Right ventricle myocardium superior (tissue), 1 donor: ENCODE measurements at places on chromosomes 3 and 15. TPM values are rescaled to one million over a fixed set of nuclear protein-coding genes. Genes with fewer than 3 reads are reported as not detected.

DNA sequence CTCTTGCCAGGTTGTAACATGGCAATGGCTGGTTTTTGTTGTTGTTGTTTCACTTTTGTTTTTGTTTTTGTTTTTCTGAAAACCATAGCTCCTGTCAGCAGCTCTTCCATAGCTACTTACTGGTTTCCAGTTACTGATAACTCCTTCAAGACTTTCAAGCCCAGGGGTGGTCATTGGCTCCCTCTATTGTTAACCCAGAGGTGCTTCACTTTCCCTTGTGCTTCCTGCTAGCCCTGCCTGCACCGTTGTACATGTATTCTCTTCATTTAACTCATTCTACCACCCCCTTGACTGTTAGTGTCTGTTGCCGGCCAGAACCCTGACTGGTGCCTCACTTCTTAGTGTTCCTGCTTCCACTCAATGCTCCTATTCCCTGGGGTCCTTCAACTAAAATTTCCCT is 4.2 kb upstream of the TRAT1 start:
- DNase-seq = no peak

- DNase-seq = no peak
Observed at GRCh38 chr3:127238602-127239001, 45.7 kb downstream of the PRR23E start.

- no peak for DNase-seq
Observed at GRCh38 chr3:71057526-71057894, 526.0 kb downstream of the FOXP1 start.

DNA sequence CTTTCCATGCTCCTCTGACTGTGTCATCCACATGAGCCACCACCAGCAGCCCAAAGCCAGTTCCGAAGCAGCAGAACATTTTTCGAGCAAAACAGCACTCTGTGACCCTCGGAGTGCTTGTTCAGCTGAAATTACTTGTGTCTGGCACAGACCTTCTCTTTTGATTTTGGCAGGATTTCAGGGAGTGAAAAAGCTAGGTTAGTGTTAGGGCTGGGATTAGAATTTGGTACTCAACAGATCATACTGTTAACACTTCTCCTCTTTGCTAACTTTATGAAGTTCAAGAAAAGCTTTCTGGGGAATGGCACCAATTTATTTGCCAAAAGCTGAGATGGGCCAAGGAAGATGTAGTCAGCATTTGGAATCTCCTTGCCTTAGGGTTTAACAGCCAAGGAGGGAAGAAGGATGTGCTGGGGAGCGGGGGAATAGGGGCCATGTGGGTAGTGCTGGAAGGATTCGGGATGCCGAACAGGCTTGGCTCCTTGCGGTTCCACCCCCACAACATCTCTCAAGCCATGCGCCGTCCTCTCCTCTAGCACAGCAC is 55.1 kb upstream of the TRA2B start:
- no peak for DNase-seq

Gene OSBPL10
- 5.1 TPM for total RNA-seq

DNA sequence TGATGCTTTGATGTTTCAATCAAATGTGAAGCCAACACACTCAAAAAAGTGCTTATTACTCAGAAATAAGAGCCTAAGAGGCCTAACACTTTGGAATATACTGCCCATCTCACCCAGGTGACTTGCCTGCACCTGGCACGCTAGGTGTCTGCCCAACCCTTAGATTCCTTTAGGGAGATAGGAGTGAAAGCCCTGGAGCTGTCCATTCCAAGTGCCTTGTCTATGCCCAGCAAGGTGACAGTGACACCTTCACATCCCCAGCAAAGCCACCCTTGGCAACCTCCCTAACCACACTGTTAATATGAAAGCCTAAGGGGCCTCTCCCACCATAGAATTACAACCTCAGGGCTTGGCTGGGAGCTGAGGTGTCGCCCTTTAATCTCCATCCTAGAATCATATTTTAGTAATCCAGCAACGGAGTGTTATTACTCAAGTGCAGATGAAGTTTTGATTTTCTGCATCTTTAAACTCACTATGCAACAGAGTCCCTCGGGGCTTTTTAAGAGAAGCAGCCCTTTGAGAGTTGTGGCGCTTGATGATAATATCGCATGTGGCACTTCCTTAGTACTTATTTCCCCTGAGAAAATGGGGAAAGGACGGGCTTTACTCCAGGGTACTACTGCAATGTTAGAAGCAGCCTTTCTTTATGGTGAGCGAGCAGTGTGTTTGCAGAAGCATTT is 24.8 kb downstream of the ATP10A start:
- DNase-seq = no peak

Gene SLC9C1
- total RNA-seq = 1.7 TPM

- peak; percentile 61 for DNase-seq
Observed at GRCh38 chr3:66797889-66798560, 200.1 kb upstream of the KBTBD8 start.

- no peak for DNase-seq
Observed at GRCh38 chr3:101095693-101096430, 102.6 kb upstream of the ABI3BP start.

Gene SLC6A1
- total RNA-seq = 0.73 TPM

- DNase-seq = no peak
Observed at GRCh38 chr3:120451806-120452205, 1.0 kb upstream of the FSTL1 start.

GRCh38 chr15:80467311-80467714 is 63.1 kb downstream of the ARNT2 start:
- no peak for DNase-seq

DNA sequence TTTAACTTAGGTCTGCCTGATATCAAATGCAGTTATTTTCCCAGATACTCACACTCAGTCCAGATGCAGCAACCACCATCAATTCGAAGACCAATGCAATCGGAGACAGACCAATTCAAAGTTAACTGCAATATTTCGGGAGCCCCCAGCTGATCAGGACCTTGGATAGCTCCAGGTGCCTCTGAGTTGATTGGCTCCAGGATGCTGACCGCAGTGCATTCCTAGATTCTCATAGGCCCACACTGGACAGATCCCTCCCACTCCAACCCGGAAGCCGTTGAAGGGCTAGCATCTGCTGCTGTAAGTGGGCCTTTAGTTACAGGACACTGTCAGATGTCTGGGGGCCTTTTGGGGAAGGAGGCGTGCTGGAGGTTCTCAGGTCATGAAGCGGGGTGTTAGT is 89.5 kb upstream of the ATP2B2 start:
- DNase-seq = no peak

DNA sequence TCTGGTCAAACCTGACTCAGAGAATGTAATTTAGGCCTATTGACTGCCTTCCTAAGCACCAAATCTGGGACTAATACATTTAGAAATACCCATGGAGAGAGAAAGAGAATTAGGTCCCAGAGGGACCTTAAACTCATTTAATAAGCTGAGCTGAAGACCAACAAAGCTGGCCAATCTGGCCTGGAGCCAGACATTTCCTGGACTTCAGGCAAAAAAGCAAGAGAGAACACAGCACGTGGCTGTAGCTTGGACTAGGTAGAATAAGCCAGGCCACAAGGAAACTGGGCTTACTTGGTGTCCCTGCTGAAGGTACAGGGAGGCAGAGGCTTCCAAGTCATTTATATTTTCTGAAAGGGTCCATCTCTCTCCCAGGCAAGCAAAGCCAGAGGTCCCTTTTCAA is 88.1 kb downstream of the RTP4 start:
- DNase-seq = peak; percentile 74

DNA sequence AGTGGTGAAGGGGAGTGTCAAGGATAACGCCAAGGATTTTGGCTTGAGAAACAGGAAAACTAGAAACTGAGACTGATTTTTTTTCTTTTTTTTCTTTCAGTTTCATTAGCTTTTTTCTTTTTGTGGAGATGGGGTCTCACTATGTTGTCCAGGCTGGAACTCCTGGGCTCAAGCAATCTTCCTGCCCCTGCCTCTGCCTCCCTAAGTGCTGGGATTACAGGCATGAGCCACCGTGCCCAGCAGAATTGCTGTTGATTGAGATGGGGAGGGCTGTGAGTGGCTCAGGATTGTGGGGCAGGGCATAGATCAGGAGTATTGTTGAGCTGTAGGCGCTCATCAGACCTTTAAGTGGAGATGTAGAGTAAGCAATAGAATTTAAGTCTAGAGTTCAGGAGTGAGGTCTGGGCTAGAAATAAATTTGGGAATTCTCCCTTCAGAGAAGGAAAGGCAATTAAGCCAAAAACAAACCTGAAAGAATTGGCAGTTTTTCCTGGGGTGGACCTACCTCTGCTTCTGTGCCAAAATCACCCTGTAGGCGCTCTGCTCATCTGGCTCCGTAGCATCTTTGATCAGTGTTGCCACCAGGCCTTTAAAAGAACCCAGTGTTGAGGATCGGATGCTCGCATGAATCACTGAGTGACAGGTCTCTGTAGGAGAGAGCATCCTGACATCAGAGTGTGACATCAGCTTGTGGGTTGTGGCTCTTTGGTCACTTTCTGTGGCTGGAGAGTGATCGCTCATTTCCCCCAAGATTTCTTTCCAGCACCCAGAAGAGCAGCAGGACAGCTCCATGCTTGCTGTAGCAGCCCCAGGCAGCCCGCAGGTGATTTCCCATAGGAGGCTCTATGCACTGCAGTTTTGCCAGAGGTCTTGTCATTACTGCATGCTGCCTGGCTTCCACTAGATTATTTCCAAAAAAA is 15.8 kb downstream of the ABHD17C start:
- no peak for DNase-seq

DNA sequence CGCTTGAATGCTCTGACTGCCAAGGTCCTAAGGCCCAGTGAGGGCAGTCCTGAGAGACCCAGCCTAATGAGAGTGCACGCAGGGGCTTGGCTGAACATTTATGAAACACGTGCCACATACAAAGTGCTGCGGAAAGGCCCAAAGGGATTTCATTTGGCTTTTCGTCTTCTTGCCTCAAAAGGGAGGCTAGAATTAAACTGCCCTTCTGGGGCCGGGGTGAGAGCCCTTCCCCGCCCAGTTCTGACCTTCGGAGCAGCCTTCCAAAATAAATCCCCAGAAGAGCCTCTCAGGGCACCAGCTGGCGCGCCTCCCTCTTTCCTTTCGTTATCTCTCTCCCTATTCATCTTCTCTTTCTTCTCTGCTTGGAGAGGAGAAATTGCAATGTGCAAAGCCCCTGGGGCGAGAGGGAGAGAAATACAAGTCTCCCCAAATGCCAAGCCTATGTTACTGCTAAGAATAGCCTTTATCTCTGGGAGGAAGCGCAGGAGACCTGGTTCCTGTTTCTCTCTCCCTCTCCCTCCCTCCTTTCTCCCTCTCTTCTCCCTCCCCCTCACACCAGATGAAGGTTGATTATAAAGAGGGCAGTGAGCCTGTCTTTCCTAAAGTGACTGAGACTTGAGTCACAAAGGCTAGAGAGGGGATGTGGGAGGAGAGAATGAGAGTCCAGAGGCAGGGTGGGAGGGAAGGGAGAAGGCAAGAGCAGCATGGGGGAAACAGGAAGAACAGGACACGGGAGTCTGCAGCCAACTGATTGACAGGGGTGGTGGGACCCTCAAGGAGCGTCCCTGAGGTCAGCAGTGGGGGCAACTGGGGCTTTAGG is 36.7 kb upstream of the NDUFB4 start:
- peak; percentile 75 for DNase-seq

GRCh38 chr3:31399271-31399670 is 133.5 kb upstream of the STT3B start:
- no peak for DNase-seq

Gene RTP3
- total RNA-seq = not detected

- DNase-seq = no peak
Observed at GRCh38 chr3:12230406-12230805, 58.5 kb upstream of the PPARG start.

Gene SEC22C
- total RNA-seq = 21.6 TPM

DNA sequence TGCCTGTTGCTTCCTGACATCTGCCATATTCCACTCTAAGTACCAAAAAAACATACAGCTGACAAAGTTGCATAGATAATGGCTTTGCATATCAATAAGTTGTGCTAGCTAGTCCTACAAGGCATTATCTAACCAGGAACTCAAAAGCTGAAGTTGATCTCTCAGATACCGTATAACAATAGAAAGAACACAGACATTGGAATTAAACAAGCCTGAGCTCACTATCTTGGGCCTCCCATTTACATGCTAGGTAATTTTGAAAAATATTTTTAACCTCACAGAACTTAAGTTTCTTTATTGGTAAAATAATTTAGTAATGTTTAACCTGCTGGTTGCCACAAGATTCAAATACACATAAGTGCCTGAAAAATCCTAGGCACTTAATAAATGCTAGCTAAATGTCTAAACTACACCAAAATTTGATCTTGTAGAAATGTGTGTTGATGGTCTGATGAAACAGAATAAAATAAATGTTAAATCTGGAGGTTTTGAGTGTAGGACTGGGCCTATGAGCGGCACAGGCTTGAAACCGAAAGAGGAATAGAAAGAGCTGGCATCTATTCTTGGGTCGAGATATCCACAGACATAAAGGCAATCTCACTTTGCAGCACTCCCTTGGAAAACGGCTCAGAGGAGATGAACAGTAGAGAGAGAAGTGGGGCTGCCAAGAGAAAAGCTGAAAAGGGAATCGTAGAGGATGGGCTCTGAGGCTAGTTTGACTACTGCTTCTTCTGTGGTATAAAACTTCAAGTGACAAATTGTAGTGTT is 29.9 kb upstream of the TTC14 start:
- DNase-seq = no peak

Gene MAP6D1
- total RNA-seq = 3.0 TPM

DNA sequence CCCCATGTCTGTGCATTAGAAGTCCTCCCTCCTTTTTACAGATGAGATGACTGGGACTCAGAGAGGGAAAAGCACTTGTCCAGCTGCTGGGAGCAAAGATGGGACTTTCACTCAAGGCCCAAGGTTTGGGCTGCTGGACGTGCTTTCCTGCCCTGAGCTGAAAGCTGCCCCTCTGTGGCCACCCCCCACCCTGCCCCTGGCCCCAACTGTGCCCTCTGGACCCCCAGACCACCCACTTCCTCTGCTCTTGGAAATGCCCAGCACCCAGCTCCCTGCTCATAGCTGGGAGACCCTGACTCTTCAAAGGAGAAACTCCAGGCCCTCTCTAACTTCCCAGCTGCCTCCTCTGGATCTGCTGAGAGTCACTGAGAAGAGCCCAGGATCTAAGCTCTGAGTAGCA is 20.7 kb downstream of the GRIP2 start:
- no peak for DNase-seq
